ENCODE measurements at places on chromosomes 4 and X.

GRCh38 chrX:23993012-23993633 is 33.9 kb downstream of the KLHL15 start:
- DNase-seq: no peak

DNA sequence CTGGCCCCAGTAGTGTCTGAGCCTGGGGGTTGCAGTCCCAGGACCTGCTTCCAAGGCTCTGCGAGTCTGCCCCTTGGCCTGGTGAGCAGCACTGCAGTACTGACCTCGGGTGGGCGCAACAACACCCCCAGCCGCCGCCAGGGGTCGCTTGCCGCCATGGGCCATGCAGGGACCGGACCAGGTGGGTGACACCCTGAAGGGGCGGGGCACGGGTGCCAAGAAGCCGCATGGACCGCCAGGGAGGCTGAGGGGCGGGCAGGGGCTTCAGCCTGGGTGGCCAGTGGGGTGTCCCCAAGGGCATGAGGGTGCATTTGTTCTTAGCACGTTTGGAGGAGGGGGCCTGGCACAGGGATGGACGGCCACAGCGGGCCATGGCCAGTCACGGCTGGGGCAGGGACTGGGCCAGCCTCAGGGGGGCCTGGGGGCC is 25.0 kb downstream of the TACC3 start:
- peak; percentile 80 for DNase-seq

- no peak for DNase-seq
These were observed 12.9 kb downstream of the CD40LG start for GRCh38 chrX:136660896-136661295.

DNA sequence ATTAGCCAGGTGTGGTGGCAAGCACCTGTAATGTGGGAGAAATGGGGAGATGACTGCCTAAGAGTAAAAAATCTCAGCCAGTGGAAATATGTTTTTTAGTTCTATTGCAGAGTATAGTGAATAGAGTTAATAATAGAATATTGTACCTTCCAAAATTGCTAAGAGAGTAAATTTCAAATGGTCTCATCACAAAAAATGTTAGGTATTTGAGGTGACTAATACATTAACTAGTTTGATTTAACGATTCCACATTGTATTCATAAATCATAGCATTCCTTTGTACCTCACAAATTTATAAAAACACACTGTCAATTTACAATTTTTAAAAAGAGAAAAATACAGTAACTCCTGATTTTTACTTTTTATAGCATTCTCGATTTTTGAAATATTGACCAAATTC is 681.5 kb upstream of the EPHA5 start:
- no peak for DNase-seq

DNA sequence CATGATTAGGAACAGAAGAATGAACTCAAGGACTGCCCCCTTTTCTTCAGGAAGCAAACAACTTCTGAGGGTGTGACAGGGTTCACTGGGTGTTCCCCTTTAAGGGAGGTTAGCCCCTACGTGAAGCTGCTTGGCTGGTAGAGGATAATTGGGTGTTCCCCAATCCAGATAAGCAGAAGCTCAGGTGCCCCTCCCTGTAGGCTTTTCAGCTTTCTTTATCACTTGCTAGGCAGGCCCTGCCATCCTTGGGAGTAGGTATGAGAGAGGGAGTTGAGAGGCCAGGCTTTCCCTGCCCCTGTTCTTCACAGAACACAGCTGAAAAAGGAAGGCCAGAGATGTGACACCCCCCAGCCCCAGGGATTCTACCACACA is 44.2 kb downstream of the RTL9 start:
- no peak for DNase-seq

DNA sequence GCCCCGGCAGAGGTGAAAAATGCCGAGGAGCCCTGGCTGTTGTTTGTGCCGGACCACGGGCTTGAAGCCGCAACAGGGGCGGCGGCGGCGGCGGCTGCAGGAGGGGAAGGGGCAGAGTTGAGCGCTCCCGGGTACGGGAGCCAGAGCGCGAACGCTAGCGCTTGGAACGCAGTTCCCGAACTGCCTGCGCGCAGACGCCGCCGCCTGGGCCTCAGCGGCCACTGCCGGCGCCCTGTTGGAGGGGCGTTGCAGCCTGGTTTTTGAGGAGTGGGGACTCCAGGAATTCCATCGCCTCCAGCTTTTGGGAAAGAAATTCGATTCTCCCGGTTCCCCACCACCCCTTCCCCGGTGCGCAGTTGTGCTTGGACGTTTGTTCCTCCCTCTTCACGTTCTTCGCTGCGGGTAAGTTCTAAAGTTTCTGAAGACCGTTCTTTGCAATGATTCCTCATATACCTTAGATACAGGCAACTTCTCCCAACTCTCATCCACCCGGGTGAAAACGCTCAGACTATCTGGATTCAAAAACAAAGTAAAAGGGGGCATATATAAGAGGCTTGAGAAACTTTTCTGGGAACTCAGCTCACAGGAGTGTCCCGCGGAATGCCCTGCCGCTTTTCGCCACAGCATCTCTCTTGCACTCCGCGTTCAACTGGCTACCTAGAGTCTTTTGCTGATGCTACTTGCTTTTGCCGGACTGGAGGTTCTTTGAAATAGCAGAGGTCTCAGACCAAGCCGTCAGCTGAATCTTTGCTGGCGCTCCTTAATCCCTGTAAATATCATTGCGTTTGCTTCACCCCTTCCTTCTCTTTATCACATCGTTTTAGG is 1.0 kb downstream of the FAT4 start:
- DNase-seq: peak; percentile 1

DNA sequence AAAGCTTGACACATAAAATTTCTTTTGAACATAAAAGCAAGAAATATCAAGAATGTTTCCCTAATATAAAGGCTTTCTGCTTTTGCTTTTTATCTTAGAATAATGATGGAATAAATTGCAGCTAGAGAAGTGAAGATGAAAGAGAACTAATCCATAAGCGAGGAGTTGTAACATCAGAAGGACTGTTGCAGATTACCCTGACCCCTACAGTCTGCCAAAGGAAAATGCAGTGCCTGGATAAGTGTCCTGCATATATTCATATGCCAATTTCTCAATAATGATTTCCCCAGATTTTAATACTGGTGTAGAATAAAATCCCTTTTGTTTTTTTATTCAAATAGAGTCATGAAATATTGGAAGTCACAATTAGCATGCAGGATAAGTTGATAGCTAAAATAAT is 115.9 kb downstream of the MAGEC2 start:
- no peak for DNase-seq

DNA sequence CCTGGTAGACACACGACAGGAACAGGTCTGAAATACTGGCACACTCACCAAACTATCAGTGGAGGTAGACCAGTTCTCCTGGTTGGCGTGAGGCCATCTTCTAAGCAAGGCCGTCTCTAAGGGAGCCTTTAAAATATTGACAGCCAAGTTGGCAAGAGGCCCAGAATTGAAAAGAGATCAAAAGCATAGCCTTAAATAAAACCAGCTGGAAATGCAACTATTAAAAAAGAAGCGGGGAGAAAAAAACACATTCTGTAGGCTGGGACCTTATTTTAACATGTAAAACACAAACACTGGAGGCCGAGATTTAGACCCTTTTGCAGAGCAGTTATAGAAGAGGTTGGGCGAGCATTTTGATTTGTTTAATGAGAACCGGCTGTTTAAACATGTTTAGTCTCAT is 233.0 kb upstream of the CLNK start:
- no peak for DNase-seq

DNA sequence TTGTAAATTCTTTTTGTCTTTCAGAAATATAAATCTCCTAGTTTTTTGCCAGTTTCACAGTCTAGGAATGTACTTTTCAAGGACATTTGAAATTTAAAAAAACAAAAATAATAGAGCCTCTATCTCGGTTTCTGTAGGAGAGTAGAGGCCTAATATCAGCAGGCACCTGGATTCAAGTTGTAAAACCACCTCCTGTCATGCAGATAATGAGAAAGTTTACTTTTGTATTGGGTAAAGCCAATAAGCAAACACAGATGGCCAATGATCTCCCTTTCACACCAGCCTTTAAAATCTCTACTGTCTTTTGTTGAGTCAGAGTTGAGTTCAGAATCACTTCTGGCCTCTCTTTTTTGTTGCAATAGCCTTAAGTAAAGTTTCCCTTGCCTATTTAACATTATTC is 1499.9 kb downstream of the PCDH18 start:
- no peak for DNase-seq

DNA sequence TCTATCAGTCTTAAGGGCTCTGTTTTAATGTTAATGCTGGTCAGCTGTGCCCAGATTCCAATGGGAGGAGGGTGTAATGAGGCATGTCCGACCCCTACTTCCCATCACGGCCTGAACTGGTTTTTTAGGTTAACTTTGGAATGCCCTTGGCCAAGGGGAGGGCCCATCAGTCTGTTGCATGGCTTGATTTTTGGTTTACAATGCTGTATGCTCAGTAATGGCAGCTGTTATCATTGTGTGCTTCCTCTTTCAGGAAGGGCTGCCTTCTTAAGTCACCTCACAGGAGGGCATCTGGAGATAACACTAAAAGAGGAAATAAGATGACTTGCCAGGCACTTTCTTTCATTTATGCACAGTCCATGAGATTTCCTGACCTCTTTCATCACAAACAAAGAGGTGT is 36.3 kb downstream of the ATXN3L start:
- no peak for DNase-seq

GRCh38 chr4:142614621-142615323 is 231.3 kb downstream of the INPP4B start:
- no peak for DNase-seq

- DNase-seq: no peak
These were observed 98.3 kb upstream of the MAML3 start for GRCh38 chr4:140252141-140252741.

- DNase-seq: no peak
These were observed 3.7 kb downstream of the MAB21L2 start for GRCh38 chr4:150585611-150586010.

- no peak for DNase-seq
These were observed 42.2 kb downstream of the SMIM20 start for GRCh38 chr4:25956260-25956659.

GRCh38 chrX:135010921-135011320 is 11.4 kb downstream of the RTL8B start:
- no peak for DNase-seq

GRCh38 chrX:12956704-12957534 is 18.0 kb upstream of the TMSB4X start:
- peak; percentile 59 for DNase-seq

GRCh38 chr4:42600578-42600977 is 56.3 kb downstream of the ATP8A1 start:
- no peak for DNase-seq

GRCh38 chr4:79209822-79210635 is 115.8 kb downstream of the NAA11 start:
- no peak for DNase-seq

GRCh38 chr4:32199639-32200038 is 1479.5 kb downstream of the PCDH7 start:
- no peak for DNase-seq

GRCh38 chr4:186516287-186516686 is 39.1 kb downstream of the MTNR1A start:
- DNase-seq: no peak

DNA sequence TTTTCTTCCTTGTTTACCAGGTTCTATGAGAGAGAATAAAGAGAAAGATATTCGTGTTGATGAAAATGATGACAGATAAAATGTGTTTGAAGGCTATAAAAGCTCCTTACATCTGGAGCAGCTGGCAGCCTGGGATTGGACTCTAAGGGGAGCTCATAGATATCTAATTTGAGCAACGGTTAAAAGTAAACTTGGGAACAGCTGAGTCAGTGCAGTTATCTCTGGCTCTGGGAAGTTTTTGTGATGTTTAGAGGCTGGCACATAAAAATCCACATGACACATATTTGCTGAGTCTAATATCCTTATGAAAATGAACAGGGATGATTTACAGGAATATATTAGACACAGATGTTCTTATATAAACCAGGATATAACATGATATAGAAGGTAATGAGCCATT is 331.8 kb upstream of the TENM3 start:
- DNase-seq: no peak

DNA sequence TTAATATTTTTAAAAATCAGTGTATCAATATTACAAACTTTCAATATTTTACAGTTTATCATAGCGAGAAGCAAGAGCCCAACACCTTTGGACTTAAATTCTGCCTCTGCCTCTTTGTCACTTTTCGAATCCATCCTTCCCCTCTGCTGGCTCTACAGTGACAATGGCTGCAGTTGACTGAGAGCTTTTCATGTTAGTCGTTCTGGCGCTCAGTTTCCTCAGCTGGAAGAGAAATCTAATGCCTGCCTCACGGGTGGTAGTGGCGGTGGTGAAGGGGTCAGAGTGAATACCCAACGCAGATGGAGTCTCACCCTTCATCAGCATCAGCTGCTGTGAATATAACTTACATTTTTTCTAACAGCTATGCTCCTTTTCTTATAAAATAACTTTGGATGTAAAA is 144.8 kb downstream of the NWD2 start:
- DNase-seq: no peak

DNA sequence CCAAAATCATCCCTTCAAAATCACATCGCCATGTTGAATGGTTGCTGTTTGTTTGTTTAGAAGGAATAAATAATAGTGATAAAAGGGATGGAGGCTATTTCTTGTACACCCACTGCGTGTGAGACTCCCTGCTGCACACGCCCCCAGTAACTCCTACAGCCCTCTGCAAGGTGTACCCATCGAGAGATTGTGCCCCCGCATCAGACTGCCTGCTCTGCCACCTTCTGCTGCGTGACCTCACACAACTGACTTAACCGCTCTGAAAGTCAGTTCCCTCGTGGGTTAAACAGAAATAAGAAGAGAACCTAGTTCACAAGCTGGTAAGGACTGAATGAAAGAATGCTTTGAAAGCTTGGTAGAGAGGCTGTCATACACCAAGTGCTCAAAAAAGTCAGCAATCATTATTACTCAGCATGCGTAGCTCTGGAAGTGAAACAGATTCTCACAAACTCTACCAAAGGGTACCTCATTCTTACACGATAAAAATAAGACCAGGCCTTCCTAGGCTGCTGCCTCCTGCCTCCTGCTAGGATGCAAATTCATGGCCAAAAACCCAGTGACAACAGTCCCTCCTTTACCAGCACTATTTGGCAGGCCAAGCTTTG is 147.1 kb downstream of the CPEB2 start:
- no peak for DNase-seq

DNA sequence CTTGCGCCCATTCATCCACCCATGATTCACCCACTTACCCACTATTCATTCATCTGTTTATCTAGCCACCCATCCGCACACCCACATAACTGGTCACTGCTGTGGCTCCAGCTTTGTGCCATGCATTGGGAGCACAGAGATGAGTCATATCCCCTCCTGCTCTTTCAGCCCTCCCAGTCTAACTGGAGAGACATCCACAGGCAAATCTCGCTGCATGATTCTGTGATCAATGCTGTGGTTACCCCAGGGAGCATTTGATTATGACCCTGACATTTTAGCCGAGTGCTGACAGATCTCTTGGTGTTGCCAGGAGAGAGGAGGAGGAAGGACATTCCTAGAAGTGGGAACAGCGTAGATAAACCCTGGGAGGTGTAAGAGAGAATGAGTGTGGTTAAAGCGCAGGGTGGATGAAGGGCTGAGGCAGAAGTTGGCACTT is 10.4 kb upstream of the PORCN start:
- no peak for DNase-seq

Measured in stimulated activated CD4-positive, alpha-beta T cell treated with anti-CD3 and anti-CD28 coated beads, Interleukin-4, amount 100 ng/mL, for 4 hours (primary cell).